ENCODE measurements at places on chromosomes 2 and 18. TPM values are rescaled to one million over a fixed set of nuclear protein-coding genes. Genes with fewer than 3 reads are reported as not detected.

Gene PID1
- 38.4 TPM for total RNA-seq

DNA sequence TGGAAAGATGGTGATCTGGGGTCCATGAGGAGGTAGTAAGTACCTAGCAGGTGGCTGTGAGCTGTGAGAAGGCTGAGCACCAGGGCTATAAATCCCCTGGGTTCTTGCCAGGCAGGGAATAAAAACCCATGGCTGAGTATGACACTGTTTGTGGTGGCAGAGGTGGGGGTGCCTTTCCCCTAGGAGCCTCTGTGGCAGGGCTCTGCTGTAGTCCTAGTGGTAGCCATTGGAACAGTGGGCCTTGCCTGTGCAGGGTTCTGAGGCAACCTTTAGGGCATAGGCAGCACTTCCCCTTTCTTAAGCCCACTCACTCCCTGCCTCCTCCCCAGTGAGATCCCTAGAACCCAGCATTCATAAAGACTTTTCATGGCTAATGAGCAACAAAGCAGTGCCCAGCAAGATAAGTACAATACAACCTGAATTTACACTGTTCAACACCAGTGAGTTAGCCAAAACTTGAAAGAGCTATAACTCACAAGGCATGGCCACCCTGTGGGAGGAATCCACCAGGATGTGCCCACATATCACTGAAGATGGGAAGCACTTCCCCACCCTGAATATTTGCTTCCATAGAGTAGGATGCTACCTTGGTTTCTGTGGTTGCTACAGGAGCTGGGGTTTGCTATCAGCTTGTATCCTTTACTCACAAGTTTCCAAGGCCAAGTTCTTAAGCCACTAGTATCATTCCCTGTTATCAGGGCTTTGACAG lies 100.9 kb upstream of the NEUROD1 start:
- DNase-seq = no peak

GRCh38 chr2:35931626-35932025 lies 424.0 kb upstream of the CRIM1 start:
- no peak for DNase-seq

Gene FRZB
- total RNA-seq = 42.5 TPM

- DNase-seq = no peak
Measured at GRCh38 chr2:43125090-43125998, 101.1 kb downstream of the ZFP36L2 start.

Gene THOC1
- 12.0 TPM for total RNA-seq

- DNase-seq = no peak
Measured at GRCh38 chr18:59094569-59094968, 45.1 kb upstream of the SEC11C start.

Gene PLCL1
- 14.3 TPM for total RNA-seq

- DNase-seq = no peak
Measured at GRCh38 chr2:138730497-138731030, 49.6 kb downstream of the NXPH2 start.

Gene SLC9A2
- total RNA-seq = not detected

GRCh38 chr2:240299710-240300068 lies 135.8 kb upstream of the GPC1 start:
- DNase-seq = no peak

DNA sequence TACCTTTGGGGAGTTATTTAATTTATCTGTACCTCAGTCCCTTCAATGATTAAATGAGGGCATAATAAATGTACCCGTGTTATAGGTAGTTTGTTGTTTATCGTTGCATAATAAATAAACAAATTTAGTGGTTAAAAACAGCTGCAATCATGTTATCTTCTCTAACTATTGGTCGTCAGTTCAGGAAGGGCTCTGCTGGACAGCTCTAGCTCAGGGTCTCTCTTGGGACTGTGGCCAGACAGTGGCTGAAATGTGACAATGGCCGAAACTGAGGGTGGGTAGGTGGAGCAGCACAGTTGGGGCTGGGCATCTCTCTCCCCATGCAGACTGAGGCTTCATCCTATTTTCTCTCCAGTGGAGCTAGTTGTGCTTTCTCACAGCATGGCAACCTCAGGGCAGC lies 632.1 kb upstream of the HS6ST1 start:
- no peak for DNase-seq

DNA sequence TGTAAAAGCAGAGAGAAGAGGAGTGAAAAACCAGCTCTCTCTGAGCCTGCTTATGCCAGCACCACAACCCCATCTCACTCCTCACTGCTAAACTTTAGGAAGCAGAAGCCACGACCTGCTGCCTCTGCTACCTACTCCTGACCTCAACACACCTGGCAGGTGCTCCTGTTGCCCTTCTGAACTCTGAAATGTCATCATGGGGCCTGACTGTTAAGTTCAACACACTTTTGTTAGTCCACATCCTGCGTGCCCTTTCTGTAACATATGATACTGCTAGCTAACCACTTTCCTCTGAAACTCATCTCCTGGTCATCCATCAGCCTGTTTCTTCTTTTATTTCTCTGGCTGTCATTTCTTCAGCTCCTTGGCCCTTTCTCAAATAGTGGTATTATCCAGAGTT lies 118.1 kb downstream of the EPB41L3 start:
- DNase-seq = no peak

DNA sequence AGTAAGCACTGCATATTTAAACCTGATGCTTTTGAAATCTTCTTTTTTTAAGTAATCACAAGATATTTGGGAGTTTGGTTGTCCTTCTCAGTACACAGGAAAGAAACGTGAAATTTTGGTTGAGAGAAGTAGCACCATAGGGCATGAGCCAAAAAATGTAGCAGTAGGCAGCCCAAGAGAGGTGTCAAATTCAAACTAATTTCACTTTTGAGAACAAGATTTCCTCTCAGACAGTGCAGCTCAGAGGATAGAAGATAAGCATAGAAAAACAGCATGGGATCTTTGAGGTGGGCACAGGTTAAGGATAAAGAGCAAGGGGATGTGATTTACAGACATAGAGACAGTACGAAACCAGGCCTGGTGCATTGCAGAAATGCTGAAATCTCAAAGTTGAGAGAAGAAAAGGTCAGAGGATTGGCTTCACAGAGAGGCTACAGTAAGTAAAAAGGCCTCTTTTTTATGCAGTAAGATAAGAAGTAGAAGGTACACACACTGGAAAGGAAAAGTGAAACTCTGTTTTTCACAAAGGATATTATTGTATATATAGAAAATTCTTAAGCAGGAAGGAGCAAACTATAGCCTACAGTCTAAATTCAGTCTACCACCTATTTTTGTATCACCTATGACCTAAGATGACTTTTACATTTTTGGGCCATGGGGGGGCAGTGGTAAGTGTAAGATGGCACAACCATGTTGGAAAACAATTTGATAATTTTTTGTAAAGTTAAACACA lies 89.8 kb downstream of the PKP4 start:
- no peak for DNase-seq

- DNase-seq = no peak
Measured at GRCh38 chr2:54336136-54336976, 80.3 kb upstream of the TSPYL6 start.

- DNase-seq = no peak
Measured at GRCh38 chr18:10398571-10398970, 55.9 kb upstream of the APCDD1 start.

GRCh38 chr2:43241558-43241957 lies 15.2 kb upstream of the ZFP36L2 start:
- no peak for DNase-seq
